ENCODE measurements at places on chromosomes 12 and 14. TPM values are rescaled to one million over a fixed set of nuclear protein-coding genes. Genes with fewer than 3 reads are reported as not detected.

DNA sequence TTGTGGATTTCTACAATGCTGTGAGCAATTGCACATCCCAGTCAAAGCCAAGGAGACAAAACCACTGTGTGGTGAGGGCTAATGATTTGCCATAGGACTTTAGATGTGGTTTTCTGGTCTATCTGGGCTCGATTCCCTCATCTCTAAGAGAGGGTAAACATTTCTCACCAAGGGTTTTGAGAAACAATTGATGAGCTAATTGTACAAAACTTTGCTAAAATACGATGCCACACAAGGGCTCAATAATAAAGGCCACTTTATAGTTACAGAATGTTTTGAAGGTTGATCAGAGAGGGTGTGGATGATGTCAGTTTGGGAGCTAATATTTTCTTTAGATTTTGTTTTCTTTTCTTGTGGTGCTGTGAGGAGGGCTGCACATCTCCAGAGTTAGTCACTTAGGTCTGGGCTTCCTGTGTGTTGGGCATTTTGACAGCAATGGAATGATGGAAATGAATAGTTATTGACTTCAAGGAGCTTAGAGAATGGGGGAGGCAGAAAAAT, 60.8 kb upstream of the SLC38A4 start:
- peak; percentile 51 for DNase-seq

DNA sequence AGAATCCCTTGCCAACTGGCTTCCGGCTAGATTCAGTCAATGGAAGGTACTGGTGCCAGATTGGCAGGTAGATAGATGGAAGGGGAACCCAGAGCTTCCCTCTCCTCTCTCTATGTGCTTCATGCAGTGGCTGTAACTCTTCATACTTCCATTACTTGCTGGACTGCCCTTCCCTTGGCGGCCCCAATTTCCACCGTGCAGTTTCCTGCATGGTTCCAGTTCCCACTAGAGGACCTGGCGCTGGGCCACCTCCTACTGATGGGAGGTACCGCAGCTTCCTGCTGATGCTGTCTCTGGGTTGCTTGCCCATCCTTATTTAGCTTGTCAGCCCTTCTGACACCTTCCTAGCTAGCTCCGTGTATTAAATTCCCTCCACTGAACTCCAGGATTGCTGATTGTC, 226.4 kb downstream of the ANO2 start:
- no peak for DNase-seq

Gene LRP1-AS
- polyA plus RNA-seq, result not detected

GRCh38 chr12:47990351-47991105, 13.7 kb downstream of the COL2A1 start:
- DNase-seq, result peak; percentile 35

Gene TBC1D30
- polyA plus RNA-seq, result 0.34 TPM

Gene FOXN4
- not detected for polyA plus RNA-seq

- no peak for DNase-seq
Measured at GRCh38 chr12:9867531-9867930, 1.6 kb downstream of the CLEC2B start.

Gene SLC2A14
- 0.07 TPM for polyA plus RNA-seq

- DNase-seq, result no peak
Measured at GRCh38 chr14:101627915-101628262, 66.6 kb downstream of the DIO3 start.

Gene TM9SF1
- polyA plus RNA-seq, result 40.4 TPM

- DNase-seq, result peak; percentile 99
Measured at GRCh38 chr14:100375266-100375962, 52.3 kb downstream of the SLC25A47 start.

Gene REP15
- 0.48 TPM for polyA plus RNA-seq

DNA sequence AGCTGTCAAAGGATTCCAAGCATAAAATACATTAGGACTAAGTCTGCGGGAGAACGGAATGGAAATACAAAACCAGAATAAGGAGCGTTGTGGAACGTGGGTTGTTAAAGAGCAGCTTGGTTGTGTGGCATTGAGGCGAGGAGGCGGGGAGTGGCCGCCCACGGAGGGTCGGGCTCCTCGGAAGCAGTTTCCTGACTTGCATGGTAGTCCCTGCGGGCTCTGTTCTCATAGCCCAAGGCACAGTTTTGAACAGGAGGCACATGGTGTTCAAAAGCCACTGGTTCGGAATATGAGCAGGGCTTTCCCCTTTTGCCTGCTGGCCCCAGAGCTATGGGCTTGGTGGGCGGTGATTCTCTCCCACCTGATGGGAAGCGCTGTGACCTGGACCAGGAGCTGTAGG, 12.2 kb downstream of the DDX51 start:
- no peak for DNase-seq

Gene DEPDC4
- 0.39 TPM for polyA plus RNA-seq

- peak; percentile 34 for DNase-seq
Measured at GRCh38 chr12:108457006-108457733, 57.9 kb upstream of the FICD start.

DNA sequence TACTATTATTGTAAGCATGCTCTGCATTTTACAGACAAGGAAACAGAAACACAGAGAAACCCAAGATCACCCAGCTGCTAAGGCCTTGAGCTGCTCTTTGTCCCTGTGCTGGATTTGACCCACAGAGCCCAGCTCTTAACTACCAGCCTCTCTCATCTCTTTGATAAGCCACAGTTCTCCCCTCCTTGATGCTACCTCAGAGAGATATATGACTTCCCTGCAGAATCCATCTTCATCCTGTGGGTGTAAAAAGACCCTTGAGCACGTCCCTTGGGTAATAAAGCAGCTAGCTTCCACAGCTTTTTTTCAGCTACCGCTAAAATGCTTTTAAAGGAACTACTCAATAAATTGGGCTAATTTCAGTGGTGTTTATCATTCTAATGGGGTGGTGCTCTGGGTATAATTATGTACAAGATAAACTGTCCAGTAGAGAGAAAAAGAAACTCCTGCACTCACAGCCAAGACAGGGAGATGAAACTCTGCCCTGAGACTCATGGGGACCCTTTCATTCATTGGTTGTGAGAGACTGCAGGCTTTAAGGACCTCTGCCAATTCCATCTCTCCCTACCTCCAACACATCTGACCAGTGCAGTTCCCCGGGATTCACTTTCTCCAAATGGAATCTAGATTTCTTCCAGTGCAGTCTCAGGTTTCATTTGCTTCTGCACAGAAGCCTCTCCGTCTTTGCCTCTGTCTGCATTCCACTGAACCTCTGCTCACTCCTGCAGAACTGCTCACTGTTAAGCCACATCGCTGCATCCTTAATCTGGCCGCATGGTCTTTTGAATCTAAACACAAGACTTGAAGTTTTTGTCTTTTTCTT, 24.7 kb upstream of the NTF3 start:
- peak; percentile 65 for DNase-seq

DNA sequence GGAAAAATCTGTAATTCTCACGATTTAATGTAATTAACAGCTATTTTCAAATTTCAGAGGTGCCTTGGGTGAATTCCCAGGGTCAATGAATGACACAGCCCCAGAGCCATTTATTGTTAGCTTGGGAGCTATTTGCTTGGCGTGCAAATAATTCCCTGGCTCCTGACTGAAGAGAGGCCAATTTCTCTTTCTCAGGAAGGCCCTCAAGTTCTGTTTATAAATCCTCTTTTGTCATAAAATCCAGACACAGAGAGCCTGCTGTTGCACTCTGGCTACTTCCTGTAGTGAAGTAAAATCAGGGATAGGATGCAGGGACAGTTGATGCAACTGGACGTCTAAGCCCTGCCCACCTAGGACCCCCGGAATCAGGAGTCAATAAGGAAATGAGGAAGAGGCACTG, 154.3 kb downstream of the TMX1 start:
- peak; percentile 70 for DNase-seq

DNA sequence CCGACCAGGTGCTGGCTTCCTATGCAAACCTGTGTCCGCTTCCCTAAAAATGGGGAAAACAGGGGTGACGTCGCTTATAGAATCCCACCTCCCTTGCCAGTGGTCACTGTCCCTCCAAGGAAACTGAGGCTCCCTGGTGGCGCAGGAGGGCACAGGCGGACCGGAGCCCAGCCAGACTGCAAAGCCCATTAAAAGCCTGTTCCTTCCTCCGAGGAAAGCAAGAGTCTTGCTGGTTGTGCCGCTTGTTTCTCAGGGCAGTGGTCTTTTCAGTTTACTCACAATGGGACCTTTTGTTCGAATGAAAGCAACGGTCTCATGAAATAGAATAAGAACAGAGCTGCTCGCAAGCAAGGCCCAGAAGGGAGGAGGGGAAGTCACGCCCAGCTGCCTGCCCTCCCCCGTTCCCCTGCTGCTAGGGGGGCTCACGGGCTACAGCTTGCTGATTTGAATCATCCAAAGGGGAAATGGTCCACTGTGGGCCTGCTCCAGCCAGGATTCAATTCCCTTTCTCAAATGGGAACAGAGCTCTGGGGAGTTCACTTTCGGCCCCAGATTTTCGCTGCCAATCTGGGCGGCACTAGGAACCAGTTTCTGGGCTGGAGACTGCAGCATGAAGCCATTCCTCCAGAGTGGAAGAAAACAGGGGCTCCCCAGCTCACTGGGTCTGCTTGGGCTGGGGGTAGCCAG, 4.6 kb upstream of the SELPLG start:
- no peak for DNase-seq

GRCh38 chr12:115132145-115132544, 448.2 kb upstream of the TBX3 start:
- DNase-seq, result no peak

Gene ASCL1
- not detected for polyA plus RNA-seq

GRCh38 chr14:97975216-97975615, 1178.0 kb downstream of the VRK1 start:
- no peak for DNase-seq

Gene TSPAN19
- polyA plus RNA-seq, result not detected

- peak; percentile 6 for DNase-seq
Measured at GRCh38 chr12:94488463-94488862, 28.8 kb upstream of the CEP83 start.

Gene GPR68
- polyA plus RNA-seq, result 0.94 TPM

- DNase-seq, result no peak
Measured at GRCh38 chr12:70598467-70599193, 38.6 kb downstream of the PTPRB start.

Gene FGF6
- polyA plus RNA-seq, result not detected

GRCh38 chr12:58995666-58996363, 75.5 kb upstream of the LRIG3 start:
- DNase-seq, result no peak

DNA sequence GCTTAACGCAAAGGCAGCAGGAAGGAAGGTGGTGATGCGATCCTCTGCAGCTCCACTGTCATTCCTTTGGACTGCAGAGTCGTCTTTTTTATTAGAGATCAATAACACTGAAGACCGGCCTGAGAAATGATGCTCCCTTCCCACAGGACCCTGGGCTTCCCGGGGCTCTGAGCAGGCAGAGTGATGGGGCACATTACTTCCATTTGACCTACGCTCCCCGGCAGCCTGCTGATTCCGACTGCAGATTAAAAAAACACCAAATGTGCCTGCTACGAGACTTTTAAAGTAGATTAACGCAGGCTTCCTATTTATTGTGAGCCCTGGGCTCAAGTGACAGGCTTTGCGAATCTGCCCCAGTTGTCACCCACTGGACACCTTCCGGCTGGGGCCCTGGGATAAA, 37.5 kb downstream of the KCNA1 start:
- DNase-seq, result no peak

Gene BTBD7
- 12.3 TPM for polyA plus RNA-seq

Gene SLC6A15
- 0.22 TPM for polyA plus RNA-seq

- no peak for DNase-seq
Measured at GRCh38 chr12:130665753-130666152, 50.3 kb downstream of the RIMBP2 start.

Gene PRPH
- polyA plus RNA-seq, result not detected

DNA sequence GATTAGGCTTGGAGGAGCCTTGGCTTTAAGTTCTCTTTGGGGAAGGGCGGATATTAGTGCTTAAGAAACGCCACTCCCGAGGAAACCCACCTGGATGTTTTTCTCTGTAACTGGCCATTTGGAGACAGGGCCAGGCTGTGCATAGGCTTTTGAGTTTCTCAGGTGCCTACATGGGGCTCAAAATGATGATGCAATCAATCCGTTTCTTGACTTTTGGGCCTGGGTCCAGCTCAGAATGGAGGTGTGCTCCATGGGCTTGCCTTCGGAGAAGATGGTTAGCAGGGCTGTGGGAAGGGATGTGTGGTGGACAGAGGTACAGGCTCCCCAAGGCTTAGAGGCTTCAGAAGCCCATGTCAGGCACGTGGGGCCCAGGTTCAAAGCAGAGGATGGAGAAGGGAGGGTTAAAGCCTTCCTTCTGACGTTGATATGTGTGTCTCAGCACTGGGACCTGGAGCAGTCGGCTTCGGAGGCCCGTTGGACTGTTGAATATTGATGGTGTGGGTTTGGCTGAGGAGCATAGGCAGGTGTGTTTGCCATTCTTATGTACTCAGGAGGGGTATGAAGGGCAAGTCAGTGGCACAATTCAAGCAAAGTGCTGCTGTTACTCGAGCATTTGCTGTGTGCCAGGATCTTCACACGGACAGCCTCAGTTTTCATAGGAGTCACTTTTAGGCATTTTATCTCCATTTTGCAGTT, 82.8 kb downstream of the SLC25A47 start:
- no peak for DNase-seq

GRCh38 chr12:124087266-124088051, 114.4 kb downstream of the ZNF664 start:
- DNase-seq, result no peak

- peak; percentile 61 for DNase-seq
Measured at GRCh38 chr12:58893495-58893894, 26.8 kb downstream of the LRIG3 start.

Gene ANO2
- not detected for polyA plus RNA-seq

Gene RASAL1
- polyA plus RNA-seq, result not detected

All from IMR-90 (cell line).